ENCODE measurements at places on chromosomes 2 and 18.

- DNase-seq = no peak
Measured at GRCh38 chr2:216245391-216245975, 126.8 kb downstream of the MARCHF4 start.

DNA sequence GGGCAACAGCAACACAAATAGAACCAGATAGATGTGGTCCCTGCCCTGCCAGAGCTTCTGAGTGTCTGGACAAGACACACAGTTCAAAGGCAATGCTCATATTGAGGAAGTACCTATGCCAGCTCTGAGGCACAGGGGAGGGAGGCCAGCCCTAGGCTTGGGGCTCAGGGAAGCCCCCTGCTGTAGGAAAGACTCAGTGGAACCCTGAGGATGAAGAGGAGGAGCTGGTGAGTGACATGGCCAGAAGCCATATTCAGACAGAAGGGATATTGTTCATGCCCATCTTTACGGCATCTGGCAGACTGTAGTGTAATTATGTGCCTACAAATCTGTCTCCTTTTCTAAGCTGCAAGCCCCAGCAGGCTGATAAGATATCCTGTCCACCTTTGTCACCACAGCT, 8.8 kb downstream of the SIGLEC15 start:
- peak; percentile 44 for DNase-seq

DNA sequence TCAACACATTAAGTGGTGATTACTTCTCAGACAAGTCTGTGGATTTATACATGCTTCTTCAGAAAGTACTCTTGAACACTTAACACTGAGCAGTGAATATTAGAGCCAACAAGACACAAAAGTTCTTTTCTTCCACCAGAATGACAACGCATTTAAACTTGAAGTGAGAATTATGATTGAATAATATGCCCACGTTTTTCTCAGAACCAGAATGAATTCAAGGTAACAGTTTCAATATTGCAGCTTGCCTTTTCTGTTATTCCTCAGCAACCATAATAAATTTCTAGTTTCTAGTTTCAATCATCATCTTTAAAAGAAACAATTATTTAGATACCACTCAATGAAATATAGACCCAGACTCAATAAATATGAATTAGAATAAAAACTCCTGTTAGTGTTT, 547.0 kb downstream of the NUP35 start:
- DNase-seq = no peak

DNA sequence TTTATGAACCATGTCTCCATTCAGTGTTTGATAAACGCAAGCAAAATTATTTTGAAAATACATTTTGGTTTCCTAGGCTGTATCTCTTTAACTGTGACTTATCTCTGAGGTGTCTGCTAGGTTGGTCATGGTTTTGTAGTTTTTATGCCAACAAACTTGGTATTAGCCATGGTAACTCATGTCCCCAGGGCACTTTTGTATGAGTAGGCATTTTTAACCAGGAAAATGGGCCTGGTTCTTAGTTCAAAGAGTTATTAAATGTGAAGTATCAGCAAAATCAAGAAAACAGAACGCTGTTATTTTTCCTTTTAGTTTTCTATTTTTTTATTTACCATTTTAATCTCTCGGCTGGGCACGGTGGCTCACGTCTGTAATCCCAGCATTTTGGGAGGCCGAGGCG, 179.3 kb upstream of the LHCGR start:
- no peak for DNase-seq

GRCh38 chr18:10234912-10235660, 219.3 kb upstream of the APCDD1 start:
- no peak for DNase-seq

DNA sequence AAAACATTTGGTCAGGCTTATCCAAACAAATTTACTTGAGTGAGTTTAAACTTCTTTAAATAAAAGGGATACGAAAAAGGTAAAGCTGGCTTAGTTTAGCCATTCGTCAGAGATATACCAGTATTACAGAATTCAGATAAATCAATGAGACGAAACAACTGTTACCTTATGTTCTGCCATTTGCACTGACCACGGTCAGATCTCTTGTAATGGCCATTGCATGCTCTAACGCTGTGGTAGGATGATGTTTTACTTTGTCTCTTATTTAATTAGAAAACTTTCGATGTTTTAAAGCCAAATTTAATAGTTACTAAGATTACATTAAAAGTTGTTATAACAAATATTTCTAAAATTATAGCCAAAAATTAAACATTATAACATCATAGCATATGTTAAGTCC, 1.5 kb downstream of the C18orf54 start:
- no peak for DNase-seq
